ENCODE measurements at places on chromosomes 13 and 19. TPM values are rescaled to one million over a fixed set of nuclear protein-coding genes. Genes with fewer than 3 reads are reported as not detected.

FGF22 gene
- total RNA-seq, result under 0.01 TPM

- H3K27me3 ChIP-seq, result no peaks in the 10 kb centered on the region
- H3K36me3 ChIP-seq, result no peaks in the 10 kb centered on the region
- no peaks in the 10 kb centered on the region for H3K4me1 ChIP-seq
- no peak overlapping the region for H3K27ac ChIP-seq
- DNase-seq, result no peak
Measured at GRCh38 chr19:56271151-56271550, 1.4 kb upstream of the EDDM13 start.

- peak overlapping the region; percentile 92 for H3K4me3 ChIP-seq
- H3K4me1 ChIP-seq, result peaks cover 2% of the 10 kb centered on the region
- no peaks in the 10 kb centered on the region for H3K27me3 ChIP-seq
- DNase-seq, result peak; percentile 34
Measured at GRCh38 chr19:45994456-45994997, 740 bp upstream of the CCDC61 start.

GRCh38 chr13:80979035-80979641, 638.2 kb upstream of the SPRY2 start:
- H3K4me1 ChIP-seq, result no peaks in the 10 kb centered on the region
- DNase-seq, result peak; percentile 87

DNA sequence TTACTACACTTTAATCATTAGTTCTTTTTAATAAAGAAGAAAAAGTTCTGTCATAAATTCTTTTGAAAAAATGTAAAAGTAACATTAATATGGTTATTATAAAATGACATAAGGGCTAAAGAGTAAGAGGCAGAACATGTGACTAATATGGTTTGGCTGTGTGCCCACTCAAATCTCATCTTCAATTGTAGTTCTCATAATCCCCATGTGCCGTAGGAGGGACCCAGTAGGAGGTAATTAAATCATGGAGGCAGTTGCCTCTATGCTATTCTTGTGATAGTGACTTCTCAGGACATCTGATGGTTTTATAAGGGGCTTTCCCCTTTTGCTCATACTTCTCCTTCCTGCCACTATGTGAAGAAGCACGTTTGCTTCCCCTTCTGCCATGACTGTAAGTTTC, 104.5 kb downstream of the UGGT2 start:
- H3K4me1 ChIP-seq, result no peaks in the 10 kb centered on the region
- no peak overlapping the region for H3K27ac ChIP-seq
- H3K27me3 ChIP-seq, result no peaks in the 10 kb centered on the region

DNA sequence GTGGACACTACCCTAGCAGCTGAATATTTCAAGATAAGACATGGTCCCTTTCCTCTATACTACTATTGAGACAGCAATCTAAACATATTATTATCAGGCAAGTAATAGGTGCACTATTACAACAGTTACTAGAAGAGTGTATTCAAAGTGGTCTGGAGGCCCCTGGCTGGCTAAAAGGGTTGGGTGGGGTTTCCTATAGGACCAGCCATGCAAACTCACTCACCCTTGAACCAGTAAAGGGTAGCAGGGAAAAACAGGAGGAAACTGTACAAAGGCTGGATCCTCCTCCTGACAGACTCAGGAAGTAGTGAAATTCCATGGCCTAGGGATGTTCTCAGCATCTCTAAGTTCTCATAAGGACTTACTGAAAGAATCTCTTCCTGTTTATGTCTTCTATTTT, 7.7 kb downstream of the SMAD9 start:
- no peaks in the 10 kb centered on the region for H3K36me3 ChIP-seq
- H3K27me3 ChIP-seq, result no peaks in the 10 kb centered on the region
- H3K27ac ChIP-seq, result no peak overlapping the region

DNA sequence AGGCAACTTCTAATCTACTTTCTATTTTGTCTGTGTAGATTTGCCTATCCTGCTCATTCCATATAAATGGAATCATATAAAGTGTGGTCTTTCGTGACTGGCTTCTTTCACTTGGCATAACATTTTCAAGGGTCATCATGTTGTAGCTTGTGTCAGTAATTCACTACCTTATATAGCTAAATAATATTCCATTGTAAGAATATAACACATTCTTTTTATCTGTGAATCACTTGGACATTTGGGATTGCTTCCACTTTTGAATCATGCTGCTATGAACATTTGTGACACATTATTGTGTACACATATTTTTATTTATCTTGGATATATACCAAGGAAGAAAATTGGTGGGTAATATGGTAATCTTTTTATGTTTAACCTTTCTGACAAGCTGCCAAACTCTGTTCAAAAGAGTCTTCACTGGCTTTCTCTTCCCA, 89.0 kb upstream of the CSNK1A1L start:
- H3K27me3 ChIP-seq, result no peaks in the 10 kb centered on the region
- no peaks in the 10 kb centered on the region for H3K36me3 ChIP-seq
- H3K4me3 ChIP-seq, result no peak overlapping the region
- H3K4me1 ChIP-seq, result no peaks in the 10 kb centered on the region

- H3K4me3 ChIP-seq, result no peak overlapping the region
- no peak overlapping the region for H3K27ac ChIP-seq
- no peaks in the 10 kb centered on the region for H3K4me1 ChIP-seq
- no peaks in the 10 kb centered on the region for H3K27me3 ChIP-seq
Measured at GRCh38 chr13:111314852-111315251, 5.6 kb upstream of the TEX29 start.

- H3K4me1 ChIP-seq, result no peaks in the 10 kb centered on the region
- no peak overlapping the region for H3K4me3 ChIP-seq
- H3K27ac ChIP-seq, result no peak overlapping the region
- no peak for DNase-seq
- no peaks in the 10 kb centered on the region for H3K36me3 ChIP-seq
- H3K27me3 ChIP-seq, result no peaks in the 10 kb centered on the region
Measured at GRCh38 chr13:107767119-107767518, 448.2 kb downstream of the LIG4 start.

DNA sequence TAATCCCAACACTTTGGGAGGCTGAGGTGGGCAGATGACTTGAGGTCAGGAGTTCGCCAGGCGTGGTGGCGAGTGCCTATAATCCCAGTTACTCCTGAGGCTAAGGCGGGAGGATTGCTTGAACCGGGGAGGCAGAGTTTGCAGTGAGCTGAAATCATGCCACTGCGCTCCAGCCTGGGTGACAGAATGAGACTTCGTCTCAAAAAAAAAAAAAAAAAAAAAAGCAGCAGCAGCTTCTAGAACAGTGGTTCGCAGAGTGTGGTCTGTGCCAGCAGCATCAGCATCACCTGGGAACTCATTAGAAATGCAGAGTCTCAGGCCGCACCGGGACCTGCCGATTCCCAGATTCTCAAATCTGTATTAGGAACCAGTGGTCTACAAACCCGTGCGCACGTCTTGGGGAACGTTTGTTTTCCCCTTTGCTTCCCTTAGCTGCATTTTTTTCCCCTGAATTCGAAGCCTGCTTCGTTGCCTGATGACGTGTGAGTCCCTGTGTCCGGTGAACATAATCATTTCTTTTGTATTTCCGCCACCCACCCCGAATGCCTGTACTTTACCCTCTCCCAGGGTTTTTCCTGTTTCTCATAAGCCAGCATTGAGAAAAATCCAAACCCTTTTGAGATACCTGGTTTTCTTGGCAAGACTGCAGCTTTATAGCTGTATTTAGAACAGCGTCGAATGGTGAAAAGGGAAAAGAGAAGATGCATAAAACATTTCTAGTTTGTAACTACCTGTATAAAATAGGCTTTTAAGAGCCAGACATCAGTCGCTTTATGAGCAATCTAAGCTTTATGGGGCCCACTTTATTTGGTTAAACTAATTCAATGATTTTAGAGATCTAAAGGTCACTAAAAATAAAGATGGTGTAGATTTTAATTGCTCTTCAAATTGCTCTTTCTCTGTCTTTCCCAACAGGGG, 49.8 kb downstream of the BICRA start:
- no peaks in the 10 kb centered on the region for H3K27me3 ChIP-seq
- no peaks in the 10 kb centered on the region for H3K36me3 ChIP-seq
- no peak overlapping the region for H3K27ac ChIP-seq
- no peak overlapping the region for H3K4me3 ChIP-seq

FSD1 gene
- total RNA-seq, result 8.7 TPM

DNA sequence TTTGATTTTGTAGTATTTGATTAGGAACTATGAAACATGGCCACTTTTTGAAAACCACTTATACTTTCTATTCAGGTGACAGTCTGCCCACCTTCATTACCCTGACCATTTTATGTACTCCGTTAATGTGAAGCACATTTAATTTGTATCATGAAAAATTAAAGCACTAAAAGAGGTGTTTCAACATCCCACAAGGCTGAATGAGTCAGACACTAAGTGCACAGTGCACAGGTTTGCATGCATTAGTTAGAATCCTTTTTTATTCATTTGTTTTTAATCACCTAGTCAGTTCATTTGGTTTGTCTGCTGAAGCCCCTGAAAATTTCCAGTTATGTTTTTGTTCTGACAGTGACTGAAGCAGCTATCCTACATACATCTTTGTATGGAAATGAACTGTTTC, 271.0 kb downstream of the SLITRK5 start:
- H3K36me3 ChIP-seq, result no peaks in the 10 kb centered on the region
- H3K4me1 ChIP-seq, result no peaks in the 10 kb centered on the region
- DNase-seq, result peak; percentile 3
- H3K27ac ChIP-seq, result no peak overlapping the region

DNA sequence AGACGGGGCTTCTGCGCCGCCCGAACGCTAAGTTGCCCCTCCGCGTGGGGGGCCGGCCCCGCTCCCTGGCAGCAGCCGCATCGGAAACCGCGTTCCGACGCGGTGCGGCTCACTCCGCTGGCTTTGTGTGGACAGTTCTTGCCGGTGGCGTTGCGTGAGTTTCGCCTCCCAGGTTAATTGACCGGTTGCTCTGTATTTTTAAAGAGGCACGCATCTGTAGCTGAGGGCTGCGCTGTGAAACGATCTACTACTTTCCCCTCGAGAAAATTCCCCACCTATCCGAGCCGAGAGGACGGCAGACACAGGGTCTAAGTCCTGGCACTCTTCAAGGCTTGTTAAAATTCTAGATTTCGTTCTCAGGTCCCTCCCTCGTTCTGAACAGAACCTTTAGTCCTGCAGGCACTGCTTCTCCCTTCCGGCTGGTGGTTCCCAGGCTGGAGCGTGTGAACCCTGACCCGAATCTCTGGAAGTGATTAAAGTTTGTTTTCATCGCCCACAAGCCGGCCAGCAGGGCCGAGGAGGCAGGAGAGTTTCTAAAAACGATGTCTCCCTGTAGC, 933 bp downstream of the ARHGEF7 start:
- H3K27ac ChIP-seq, result peak overlapping the region; percentile 55
- peak; percentile 47 for DNase-seq
- peak overlapping the region; percentile 47 for H3K4me3 ChIP-seq
- H3K36me3 ChIP-seq, result no peaks in the 10 kb centered on the region

- H3K27me3 ChIP-seq, result no peaks in the 10 kb centered on the region
- no peaks in the 10 kb centered on the region for H3K4me1 ChIP-seq
- peak; percentile 22 for DNase-seq
- H3K36me3 ChIP-seq, result no peaks in the 10 kb centered on the region
- no peak overlapping the region for H3K4me3 ChIP-seq
Measured at GRCh38 chr13:82878536-82878935, 1003.7 kb downstream of the SLITRK1 start.

All from fibroblast of lung (primary cell).